ENCODE measurements at places on chromosomes 5 and 9. TPM values are rescaled to one million over a fixed set of nuclear protein-coding genes. Genes with fewer than 3 reads are reported as not detected.

Gene PCDHGA5
- 3.4 TPM for total RNA-seq

Gene PFN3
- not detected for total RNA-seq

Gene MYO10
- total RNA-seq, result 53.7 TPM

Gene SHOC1
- total RNA-seq, result not detected

Gene TTC16
- not detected for total RNA-seq

Gene LCN15
- total RNA-seq, result not detected

Gene ZDHHC12
- 89.4 TPM for total RNA-seq

Gene STXBP1
- 13.0 TPM for total RNA-seq

Gene C9
- not detected for total RNA-seq

DNA sequence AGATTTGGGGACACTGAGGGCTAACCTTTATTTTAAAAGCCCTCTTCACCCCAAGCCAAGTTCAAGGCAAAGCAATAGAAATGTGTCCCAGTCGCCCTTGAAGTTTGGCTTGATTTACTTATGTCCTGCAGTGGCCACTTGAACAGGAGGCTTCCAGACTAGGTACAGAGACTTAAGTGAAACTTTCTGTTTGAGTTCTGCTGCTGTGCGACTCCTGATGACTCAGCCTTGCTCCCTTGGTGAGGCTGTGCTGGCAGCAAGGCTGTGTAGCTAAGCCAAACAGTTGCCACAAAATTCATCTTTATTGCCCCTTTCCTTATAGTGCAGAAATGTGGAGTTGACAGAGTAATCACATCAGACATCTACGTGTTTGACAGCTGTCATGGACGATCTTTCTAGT lies 68.8 kb upstream of the NTRK2 start:
- H3K27me3 ChIP-seq, result no peaks in the 10 kb centered on the region
- H3K27ac ChIP-seq, result no peak overlapping the region
- H3K4me3 ChIP-seq, result no peak overlapping the region
- no peaks in the 10 kb centered on the region for H3K4me1 ChIP-seq
- no peaks in the 10 kb centered on the region for H3K36me3 ChIP-seq

- no peak overlapping the region for H3K27ac ChIP-seq
- H3K4me3 ChIP-seq, result no peak overlapping the region
- H3K36me3 ChIP-seq, result no peaks in the 10 kb centered on the region
Measured at GRCh38 chr5:50559955-50560354, 106.5 kb upstream of the PARP8 start.

DNA sequence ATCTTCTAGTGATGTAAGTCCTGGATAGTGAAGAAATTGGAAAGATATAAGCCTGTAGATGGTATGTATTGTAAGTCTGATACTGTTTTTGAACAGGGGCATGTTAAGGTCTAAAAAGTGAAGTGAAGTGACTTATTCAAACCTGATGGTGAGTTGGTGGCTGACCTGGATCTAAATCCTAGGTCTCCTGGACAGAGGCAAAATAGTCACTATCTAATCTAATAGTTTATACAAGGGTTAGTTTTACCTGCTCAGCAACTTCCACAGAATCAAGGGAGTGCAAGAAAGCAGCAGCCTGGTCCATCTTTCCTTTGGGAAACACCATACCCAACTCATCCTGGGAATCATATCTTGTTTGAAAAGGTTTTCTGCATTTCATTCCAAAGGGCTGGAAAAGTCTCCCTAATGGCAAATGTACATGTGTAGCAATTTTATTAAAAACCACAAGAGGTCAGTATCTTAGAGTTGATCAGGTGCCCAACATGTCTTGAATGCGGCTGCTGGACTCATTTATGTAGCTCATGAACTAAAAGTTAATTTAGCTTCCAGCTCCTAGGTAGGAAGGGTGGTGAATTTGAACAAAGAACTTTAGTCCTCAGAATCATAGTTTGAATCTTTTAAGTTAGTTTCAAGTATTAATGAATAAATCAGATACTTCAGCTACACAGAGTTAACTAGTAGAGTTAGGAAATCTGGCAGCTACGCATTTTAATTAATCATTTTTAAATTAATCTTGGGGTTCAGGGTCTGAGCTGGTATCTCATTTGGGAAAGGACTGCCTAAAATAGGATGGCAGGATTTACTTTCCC lies 26.0 kb downstream of the SKP2 start:
- H3K36me3 ChIP-seq, result peaks cover under 1% of the 10 kb centered on the region
- no peak for DNase-seq
- H3K4me1 ChIP-seq, result no peaks in the 10 kb centered on the region
- H3K4me3 ChIP-seq, result no peak overlapping the region
- no peak overlapping the region for H3K27ac ChIP-seq

GRCh38 chr5:16935231-16936149 lies 598 bp downstream of the MYO10 start:
- H3K4me1 ChIP-seq, result peaks cover 31% of the 10 kb centered on the region
- peak overlapping the region; percentile 35 for H3K4me3 ChIP-seq
- H3K27ac ChIP-seq, result peak overlapping the region; percentile 92
- no peaks in the 10 kb centered on the region for H3K36me3 ChIP-seq

DNA sequence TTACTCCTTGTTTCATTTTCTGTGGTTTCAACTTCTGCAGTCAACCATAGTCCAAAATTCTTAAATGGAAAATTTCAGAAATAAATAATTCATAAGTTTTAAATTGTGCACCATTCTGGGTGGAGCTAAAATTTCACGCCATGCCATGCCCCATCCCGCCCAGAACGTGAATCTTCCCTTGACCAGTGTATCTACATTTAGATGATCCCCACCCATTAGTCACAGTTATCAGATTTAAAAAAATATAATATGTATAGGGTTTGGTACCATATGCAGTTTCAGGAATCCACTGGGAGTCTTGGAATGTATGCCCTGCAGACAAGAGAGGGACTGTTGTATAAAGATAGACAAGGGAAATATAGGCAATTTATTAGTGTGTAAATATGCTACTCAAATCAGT lies 759.7 kb upstream of the ZNF608 start:
- no peak overlapping the region for H3K4me3 ChIP-seq
- no peak overlapping the region for H3K27ac ChIP-seq
- no peak for DNase-seq

- H3K4me1 ChIP-seq, result no peaks in the 10 kb centered on the region
- no peaks in the 10 kb centered on the region for H3K36me3 ChIP-seq
- H3K27me3 ChIP-seq, result no peaks in the 10 kb centered on the region
Measured at GRCh38 chr5:58871648-58872242, 288.9 kb downstream of the RAB3C start.

DNA sequence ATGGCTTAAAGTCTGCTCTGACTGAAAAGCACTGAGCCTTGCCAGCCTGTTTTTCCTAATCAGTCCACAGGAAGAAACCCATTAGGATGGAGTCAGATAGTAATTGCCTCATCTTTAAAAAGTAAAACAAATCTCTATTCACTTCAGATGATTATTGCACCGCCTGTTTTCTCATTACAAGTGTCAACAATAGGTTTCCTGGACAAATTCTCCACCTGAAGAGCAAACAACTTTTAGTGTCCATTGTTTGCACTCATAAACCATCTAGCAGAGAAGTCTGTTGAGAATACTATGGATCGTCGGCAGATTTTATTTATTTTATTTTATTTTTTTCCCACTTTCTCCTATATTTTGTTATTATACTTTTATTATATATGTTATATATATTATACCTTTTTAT lies 20.3 kb downstream of the C5orf63 start:
- no peak for DNase-seq
- no peaks in the 10 kb centered on the region for H3K4me1 ChIP-seq
- no peaks in the 10 kb centered on the region for H3K36me3 ChIP-seq

DNA sequence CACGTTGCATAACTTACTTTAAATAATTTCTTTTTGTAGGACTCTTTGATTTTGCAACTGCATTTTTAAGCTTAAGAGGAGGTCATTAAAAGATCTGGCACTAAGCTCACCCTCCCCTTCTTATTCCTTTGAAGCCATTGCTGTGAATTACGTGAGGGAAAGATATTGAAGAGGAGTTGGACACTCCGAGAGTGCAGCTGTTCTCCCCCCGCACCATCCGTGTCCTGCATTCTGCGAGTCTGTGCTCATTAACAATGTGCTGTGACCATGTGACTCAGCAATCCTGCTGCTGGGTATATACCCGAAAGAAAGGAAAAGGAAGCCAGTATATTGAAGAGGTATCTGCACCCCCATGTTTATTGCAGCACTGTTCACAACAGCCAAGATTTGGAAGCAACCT lies 40.0 kb downstream of the NXNL2 start:
- no peak overlapping the region for H3K4me3 ChIP-seq
- peaks cover 6% of the 10 kb centered on the region for H3K4me1 ChIP-seq
- H3K27ac ChIP-seq, result no peak overlapping the region
- DNase-seq, result no peak

- H3K4me1 ChIP-seq, result no peaks in the 10 kb centered on the region
- no peak overlapping the region for H3K4me3 ChIP-seq
- peaks cover 50% of the 10 kb centered on the region for H3K36me3 ChIP-seq
- no peaks in the 10 kb centered on the region for H3K27me3 ChIP-seq
- no peak for DNase-seq
Measured at GRCh38 chr5:116475338-116475737, 99.3 kb downstream of the SEMA6A start.

- H3K4me1 ChIP-seq, result no peaks in the 10 kb centered on the region
- H3K27ac ChIP-seq, result no peak overlapping the region
- no peaks in the 10 kb centered on the region for H3K36me3 ChIP-seq
- no peak overlapping the region for H3K4me3 ChIP-seq
Measured at GRCh38 chr5:7794823-7795222, 56.1 kb downstream of the CFAP90 start.

Measured in transverse colon (tissue), 4 donors.